ENCODE measurements at places on chromosomes 7 and 10.

DNA sequence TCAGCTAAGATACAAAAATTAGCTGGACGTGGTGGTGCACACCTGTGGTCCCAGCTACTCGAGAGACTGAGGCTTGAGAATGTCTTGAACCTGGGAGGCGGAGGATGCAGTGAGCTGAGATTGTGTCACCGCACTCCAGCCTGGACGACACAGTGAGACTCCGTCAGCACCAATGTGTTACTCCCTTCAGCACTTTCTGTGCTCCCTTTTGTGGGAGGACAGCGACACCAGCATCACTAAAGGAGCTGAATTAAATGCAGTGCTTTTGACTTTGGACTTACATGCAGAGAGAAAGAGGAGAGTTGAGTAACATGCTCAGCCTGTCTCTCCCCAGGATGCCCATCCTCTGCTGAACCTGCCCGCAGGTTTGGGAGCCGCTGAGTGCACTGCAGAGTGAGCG is 92.2 kb upstream of the RHEB start:
- no peak for DNase-seq

DNA sequence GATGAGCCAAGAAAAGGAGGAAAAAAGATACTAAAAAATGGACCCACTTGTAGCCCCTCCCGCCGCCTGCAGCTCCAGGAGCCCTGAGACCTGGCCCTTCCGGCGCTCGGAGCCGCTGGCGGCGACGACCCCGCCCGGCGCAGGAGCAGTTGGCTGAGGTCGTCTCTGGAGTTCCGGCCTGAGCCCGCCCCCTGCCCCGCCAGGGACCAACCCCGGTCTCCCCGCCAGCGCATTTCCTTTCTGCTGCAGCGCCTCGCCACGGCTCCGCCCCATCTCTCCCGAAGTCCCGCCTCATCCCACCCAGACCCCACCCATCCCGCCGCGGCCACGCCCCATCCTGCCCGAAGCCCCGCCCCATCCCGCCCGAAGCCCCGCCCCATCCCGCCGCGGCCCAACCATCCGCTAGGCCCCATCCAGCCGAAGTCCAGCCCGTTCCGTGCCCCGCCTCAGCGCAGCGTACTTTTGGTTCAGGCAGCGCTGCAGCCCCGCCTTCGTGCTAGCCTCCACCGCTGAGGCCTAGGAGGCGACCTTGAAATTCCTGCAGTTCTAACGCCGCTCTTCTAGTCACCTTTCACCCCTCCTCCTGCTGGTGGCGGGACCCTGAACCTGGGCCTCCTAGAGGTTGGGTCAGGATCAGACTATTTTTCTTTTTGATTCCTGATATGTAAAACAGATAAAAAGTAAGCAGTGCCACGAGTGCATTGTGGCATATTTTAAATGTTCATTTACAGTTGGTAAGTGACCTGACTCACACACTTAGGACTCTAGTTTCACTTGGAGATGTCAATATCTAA is at the start of gene STN1:
TSS of gene STN1 (minus strand) at position 132 of the 794 bp plus-strand sequence. CDS start 590 bp downstream, outside the sequence.
- peak; percentile 81 for DNase-seq

DNA sequence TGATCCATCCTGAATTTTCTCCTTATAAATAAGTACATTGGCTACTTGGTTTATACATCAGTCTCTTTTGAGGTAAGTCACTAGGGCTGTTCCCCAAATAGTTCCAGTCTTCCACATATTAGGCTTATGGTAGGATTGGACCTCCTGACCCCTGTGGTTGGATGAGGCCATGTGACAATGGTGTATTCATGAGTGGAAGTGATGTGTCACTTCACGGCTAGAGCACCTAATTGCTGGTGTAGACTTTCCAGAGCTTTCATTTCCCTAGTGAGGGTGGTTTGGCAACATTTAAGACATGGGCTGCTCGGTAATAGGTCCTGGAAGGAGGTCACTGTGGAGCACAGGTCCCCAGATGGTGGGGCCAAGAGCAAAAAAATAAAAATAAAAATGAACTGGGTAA is 141.2 kb upstream of the ABCB5 start:
- no peak for DNase-seq

- DNase-seq: peak; percentile 58
Observed at GRCh38 chr7:2321020-2321419, 6.8 kb upstream of the SNX8 start.

DNA sequence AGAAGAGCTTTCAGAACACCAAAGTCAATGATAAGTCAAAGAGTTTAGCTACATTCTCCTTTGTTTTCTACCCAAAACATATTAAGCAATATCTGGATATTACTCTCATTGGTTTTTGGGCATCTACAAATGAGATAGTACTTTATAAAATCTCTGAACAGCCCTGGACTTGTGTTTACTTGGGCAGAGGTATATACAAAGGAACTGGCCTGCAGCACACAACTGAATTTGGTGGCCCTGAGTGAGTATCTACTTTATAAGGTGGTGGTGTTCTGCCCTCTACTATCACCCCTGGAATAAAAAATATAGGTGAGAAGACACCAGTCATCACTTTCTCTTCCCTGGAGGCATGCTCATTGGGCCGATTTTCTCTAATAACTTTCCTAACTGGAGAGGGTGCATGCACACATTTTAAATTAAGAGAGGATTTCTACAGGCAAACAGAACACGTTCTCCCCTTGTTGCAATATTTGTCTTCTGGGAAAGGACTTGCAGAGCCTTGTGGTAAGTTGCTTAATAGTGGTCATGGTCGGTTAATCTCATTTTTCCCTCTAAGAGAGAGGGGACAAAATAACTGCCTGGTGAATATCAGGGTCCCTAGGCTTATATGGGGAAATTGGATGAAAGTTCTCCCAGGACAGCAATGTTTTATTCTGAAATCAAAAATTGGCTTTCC is 41.1 kb downstream of the OTUD1 start:
- DNase-seq: no peak

GRCh38 chr10:6362879-6363278 is 160.1 kb downstream of the PFKFB3 start:
- DNase-seq: no peak

DNA sequence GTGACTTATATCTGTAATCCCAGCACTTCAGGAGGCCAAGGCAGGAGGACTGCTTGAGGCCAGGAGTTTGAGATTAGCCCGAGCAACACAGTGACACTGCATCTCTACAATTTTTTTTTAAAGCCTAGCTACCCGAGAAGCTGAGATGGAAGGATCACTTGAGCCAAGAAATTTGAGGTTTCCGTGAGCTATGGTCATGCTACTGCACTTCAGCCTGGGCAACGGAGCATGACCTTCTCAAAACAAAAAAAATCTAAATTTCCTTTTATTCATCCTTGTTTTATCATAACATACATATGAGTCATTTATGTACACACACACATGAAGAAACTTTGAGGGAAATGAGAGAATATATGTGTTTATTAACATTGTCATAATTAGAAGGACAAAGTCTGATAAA is 277.5 kb upstream of the MAGI2 start:
- DNase-seq: no peak

DNA sequence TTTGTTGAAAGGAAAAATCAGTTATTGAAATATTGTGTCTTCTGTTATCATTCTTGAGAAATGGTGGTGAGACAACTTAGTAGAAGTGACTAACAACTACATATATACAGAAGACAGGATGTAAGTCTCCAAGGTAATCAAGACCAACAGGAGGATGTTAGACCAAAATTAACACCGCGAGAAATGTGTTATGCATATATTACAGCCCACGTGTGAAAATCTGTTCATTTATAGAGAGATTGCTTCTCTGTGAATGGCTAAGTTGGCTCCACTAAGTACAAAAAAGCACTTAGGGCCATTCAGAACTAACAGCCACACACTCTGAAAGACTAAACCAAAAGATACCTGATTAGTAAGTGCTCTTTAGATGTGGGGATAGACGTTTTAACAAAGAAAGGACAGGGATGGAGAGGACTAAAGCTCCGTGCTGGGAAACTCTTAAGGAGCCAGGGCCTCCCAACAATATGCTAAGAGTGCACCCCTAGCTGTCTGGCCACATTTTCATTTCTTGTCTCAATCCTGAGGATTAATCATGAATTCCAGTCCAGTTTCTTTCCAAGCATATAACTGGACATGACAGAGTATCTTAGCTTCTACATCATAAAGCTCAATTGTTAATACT is 26.5 kb downstream of the HDAC9 start:
- DNase-seq: no peak
